ENCODE measurements at places on chromosomes 4 and X.

DNA sequence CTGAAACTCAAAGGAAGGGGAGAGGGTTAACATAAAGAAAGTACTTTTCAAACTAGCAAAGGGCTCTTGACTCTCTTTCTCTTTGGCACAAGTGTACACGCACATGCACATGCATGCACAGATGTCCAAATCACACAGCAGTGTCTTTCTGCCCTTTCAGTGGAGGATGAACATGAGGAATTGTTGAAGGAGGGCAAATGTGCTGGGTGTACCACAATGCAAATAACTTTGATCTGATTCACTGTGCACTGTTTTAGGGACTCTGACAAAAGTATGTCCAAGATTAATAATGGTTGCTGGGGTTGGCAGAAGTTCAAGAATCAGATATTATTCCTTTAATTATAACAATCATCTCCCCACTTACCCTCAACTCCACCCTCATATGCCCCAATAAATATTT is 93.8 kb downstream of the GPC4 start:
- no peaks in the 10 kb centered on the region for H3K27me3 ChIP-seq
- DNase-seq = no peak
- H3K27ac ChIP-seq = no peak overlapping the region
- no peak overlapping the region for H3K4me3 ChIP-seq
- H3K4me1 ChIP-seq = no peaks in the 10 kb centered on the region

DNA sequence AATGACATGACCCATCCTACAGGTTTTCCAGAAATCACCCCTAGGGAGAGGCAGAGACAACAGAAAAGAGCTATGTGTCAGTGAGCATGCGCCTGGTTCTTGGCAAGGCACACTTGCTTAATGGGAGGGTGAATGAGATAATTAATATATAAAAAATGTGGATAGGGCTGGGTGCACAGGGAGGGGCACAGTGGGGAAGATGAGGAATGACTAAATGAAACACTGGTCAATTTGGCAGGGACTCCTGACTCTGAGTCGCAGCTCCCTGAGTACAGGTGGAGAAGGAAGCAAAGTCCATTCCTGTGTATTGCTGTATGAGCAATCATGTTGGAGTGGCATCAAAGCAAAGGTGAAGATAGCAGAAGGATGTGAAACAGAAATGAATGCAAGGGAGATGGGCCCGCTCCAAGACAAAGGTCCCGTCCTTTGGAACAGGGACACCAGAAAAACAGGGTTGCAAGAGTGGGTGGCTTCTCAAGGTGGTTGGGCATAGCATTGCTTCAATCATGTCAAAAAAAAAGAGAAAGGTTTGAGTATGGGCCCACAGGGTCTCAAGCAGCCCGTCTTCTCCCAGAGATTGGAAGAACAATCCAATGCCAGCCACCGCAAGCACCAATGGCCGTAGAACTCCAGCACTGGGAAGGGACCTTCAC is 278.4 kb upstream of the AGTR2 start:
- H3K36me3 ChIP-seq = no peaks in the 10 kb centered on the region
- no peak overlapping the region for H3K4me3 ChIP-seq
- no peaks in the 10 kb centered on the region for H3K4me1 ChIP-seq
- no peak for DNase-seq
- H3K27ac ChIP-seq = no peak overlapping the region
- H3K27me3 ChIP-seq = no peaks in the 10 kb centered on the region

DNA sequence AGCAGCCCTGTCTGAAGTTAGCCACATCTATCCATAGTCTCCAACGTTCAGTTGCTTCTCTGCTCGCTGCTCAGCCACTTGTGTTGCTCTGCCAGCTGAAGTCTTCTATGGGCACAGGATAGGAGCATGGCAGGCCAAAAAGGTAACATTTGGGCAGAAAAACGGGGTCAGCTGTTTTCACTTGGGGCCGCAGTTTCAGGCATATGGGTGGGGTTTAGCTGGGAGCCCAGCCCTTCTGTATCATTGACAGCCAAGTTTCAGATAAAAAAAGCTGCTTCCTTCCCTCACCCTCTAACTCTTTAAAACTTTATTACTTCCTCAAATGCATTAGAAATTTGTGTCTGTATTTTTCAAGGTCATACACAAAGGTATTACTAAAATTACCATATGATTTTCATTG is 18.4 kb upstream of the MANBA start:
- H3K27me3 ChIP-seq = peaks cover 10% of the 10 kb centered on the region
- H3K27ac ChIP-seq = no peak overlapping the region
- H3K4me3 ChIP-seq = no peak overlapping the region
- DNase-seq = no peak

DNA sequence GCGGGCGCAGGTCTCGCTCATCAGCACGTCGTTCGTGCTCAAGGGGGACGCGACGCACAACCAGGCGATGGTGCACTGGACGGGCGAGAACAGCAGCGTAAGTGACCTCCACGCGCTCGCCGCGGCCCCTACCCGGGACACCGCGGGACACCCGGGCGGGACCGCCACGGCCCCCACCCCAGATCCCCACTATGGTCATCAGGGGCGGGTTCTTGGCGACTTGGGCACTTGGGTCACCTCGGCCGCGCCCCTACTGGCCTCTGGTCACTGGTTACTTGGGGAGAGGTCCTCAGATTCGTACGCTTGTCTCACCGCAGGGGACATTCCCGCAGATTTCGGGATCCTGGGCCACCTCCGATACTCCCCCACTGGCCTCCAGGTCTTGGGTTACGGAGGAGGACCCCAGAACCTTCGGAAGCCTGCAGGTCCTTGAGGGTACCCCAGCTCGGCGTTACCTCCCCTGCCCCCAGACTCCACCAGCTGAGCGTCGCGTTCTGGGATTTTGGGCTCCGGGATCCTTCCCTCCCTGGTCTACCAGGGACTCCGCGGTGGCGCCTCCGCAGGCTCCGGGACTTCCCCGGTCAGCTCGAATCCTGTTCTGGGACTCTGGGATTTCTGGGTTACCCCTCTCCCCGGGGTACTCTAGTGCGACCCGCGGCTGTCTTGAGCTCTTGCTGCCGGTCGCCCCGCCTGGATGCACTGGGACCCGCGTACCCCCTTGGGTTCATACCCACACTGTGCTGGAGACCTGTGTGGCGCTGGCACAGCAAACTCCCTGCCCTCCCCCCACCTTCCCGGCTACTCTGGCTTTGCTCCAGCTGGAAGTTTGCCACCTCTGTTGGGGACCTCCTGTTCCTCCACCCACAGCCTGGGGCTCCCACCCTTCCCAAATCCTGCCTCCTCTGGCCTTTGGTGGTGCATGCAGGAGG is 956 bp downstream of the SORCS2 start:
- no peak for DNase-seq
- no peaks in the 10 kb centered on the region for H3K4me1 ChIP-seq
- no peak overlapping the region for H3K4me3 ChIP-seq

DNA sequence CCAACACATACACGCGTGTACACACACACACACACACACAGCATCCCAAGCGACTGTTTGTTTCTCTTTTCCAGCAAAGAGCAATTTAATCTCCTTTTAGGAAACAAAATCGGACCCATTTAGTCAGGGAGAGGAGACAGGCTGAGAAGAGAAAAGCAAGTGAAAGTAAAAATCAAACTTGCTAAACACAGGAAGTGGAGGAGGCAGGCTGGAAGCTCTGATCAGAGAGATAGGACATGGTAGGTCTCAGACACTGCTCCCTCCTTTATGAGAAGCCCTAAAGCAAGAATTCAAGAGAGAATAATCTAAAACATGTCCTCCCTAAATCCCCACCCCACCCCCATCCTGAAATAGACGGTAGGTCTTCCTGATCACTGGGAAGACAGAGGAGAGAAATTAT is 62.3 kb downstream of the GPC3 start:
- peak overlapping the region; percentile 53 for H3K4me3 ChIP-seq
- H3K4me1 ChIP-seq = peaks cover 12% of the 10 kb centered on the region
- peak; percentile 41 for DNase-seq
- H3K27ac ChIP-seq = peak overlapping the region; percentile 79

GRCh38 chr4:168639914-168640313 is 143.1 kb downstream of the PALLD start:
- DNase-seq = no peak
- H3K4me3 ChIP-seq = no peak overlapping the region
- peaks cover 28% of the 10 kb centered on the region for H3K27me3 ChIP-seq
- H3K4me1 ChIP-seq = no peaks in the 10 kb centered on the region

GRCh38 chr4:7703688-7704087 is 236.0 kb downstream of the AFAP1 start:
- no peaks in the 10 kb centered on the region for H3K36me3 ChIP-seq
- H3K4me1 ChIP-seq = no peaks in the 10 kb centered on the region
- H3K4me3 ChIP-seq = no peak overlapping the region
- peaks cover 11% of the 10 kb centered on the region for H3K27me3 ChIP-seq
- no peak overlapping the region for H3K27ac ChIP-seq

Measured in activated CD8-positive, alpha-beta memory T cell treated with anti-CD3 and anti-CD28 coated beads, Interleukin-2, amount 10 ng/mL, durations not matched to agents 7 days and 5 days (primary cell).